WTC11 (cell line): ENCODE measurements at places on chromosomes 4 and X.

DNA sequence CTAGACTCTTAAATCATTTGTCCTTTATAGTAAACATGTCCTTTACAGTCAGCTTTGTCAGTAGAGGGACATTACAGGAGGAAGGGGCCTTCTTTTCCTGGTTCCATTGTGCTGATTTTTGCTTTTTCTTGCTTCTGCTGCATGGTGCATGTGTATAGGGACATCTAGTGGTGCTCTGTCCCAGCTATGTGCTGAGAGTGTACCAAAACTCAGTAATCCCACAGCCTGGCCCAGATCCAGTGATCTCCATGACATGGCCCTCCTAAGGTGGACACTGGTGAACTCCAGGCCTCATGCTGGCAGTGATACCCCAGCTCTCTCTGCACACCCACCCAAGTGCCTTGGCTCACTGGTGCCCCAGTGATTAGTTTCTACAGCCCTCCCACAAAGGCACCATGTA, 45.2 kb downstream of the MAGEB17 start:
- H3K4me1 ChIP-seq, result peaks cover 41% of the 10 kb centered on the region
- H3K4me3 ChIP-seq, result no peak overlapping the region
- DNase-seq, result no peak
- H3K27ac ChIP-seq, result peak overlapping the region; percentile 49; the same call in 1 of the 2 replicates

DNA sequence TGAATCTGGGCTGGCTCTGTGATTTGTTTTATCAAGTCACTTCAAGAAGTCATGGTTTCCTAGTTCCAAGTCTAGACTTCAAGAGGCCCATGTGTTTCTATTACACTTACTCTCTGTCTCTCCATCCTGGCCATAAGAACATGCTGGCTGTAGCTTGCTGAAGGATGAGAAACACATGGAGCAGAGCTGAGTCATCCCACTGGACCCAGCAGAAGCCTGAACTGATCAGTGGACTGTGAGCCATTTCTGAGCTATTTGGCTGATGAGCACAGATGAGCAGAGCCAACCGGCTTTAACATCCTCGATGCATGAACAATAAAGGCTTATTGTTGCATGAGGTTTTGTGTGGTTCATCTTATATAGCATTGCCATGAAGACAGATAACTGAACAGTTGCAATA, 290.6 kb upstream of the BOD1L1 start:
- peaks cover 14% of the 10 kb centered on the region for H3K4me1 ChIP-seq
- DNase-seq, result no peak
- no peak overlapping the region for H3K4me3 ChIP-seq
- no peak overlapping the region for H3K27ac ChIP-seq

GRCh38 chrX:10011261-10011931, 44.2 kb downstream of the CLDN34 start:
- H3K4me1 ChIP-seq, result peaks cover 47% of the 10 kb centered on the region
- peaks cover 2% of the 10 kb centered on the region; the same call in 1 of the 2 replicates for H3K36me3 ChIP-seq
- peak overlapping the region; percentile 37 for H3K4me3 ChIP-seq
- H3K27me3 ChIP-seq, result peaks cover 4% of the 10 kb centered on the region
- peak overlapping the region; percentile 95 for H3K27ac ChIP-seq
- DNase-seq, result no peak

GRCh38 chr4:22695917-22696316, 3.2 kb downstream of the GBA3 start:
- H3K36me3 ChIP-seq, result no peaks in the 10 kb centered on the region
- no peaks in the 10 kb centered on the region for H3K27me3 ChIP-seq
- H3K4me1 ChIP-seq, result no peaks in the 10 kb centered on the region
- H3K27ac ChIP-seq, result no peak overlapping the region

DNA sequence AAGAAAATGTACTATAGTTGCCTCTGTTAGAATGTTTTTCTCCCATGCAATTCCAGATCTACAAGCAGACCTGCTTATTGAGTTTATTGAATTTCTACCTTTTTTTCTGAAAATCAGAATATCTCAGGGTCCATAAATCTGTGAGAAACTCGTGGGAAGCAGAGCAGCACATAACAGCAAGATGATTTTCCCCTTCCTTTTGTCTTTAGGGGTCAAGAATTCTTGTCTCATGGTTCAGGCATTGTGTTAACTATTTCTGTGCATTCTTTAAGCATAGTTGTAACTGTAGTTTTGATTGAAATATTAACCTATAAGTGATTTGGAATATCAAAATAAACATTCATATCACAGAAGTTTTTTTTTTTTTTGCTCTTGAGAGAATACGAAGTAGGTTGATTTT, 11.4 kb downstream of the EDNRA start:
- H3K27me3 ChIP-seq, result no peaks in the 10 kb centered on the region; the same call in 1 of the 2 replicates
- H3K36me3 ChIP-seq, result no peaks in the 10 kb centered on the region
- DNase-seq, result no peak
- H3K4me1 ChIP-seq, result peaks cover 6% of the 10 kb centered on the region; the same call in 1 of the 2 replicates
- H3K4me3 ChIP-seq, result no peak overlapping the region
- no peak overlapping the region for H3K27ac ChIP-seq

- H3K4me1 ChIP-seq, result no peaks in the 10 kb centered on the region
- no peaks in the 10 kb centered on the region for H3K27me3 ChIP-seq
- no peak overlapping the region for H3K27ac ChIP-seq
- no peak for DNase-seq
- H3K4me3 ChIP-seq, result no peak overlapping the region
Observed at GRCh38 chr4:119149110-119149509, 13.5 kb downstream of the MYOZ2 start.

GRCh38 chrX:43882294-43882681, at the start of gene MAOB:
MAOB (minus strand) TSS chrX:43882450; CDS start chrX:43882299, 151 bp downstream.
- H3K36me3 ChIP-seq, result no peaks in the 10 kb centered on the region
- DNase-seq, result peak; percentile 42
- H3K4me3 ChIP-seq, result peak within 1 kb of the TSS; percentile 59
- peaks cover 3% of the 10 kb centered on the region for H3K4me1 ChIP-seq

- H3K4me1 ChIP-seq, result peaks cover 23% of the 10 kb centered on the region
- H3K4me3 ChIP-seq, result no peak overlapping the region
- peaks cover 45% of the 10 kb centered on the region for H3K36me3 ChIP-seq
- peaks cover 3% of the 10 kb centered on the region; the same call in 1 of the 2 replicates for H3K27me3 ChIP-seq
- no peak for DNase-seq
Observed at GRCh38 chr4:76195326-76195725, 18.3 kb downstream of the SCARB2 start.

- no peaks in the 10 kb centered on the region for H3K36me3 ChIP-seq
- H3K27me3 ChIP-seq, result no peaks in the 10 kb centered on the region
- H3K4me3 ChIP-seq, result peak overlapping the region; percentile 59
- peaks cover 66% of the 10 kb centered on the region for H3K4me1 ChIP-seq
- H3K27ac ChIP-seq, result peak overlapping the region; percentile 91
- DNase-seq, result peak; percentile 53
Observed at GRCh38 chr4:144355811-144356757, 215.6 kb upstream of the GYPA start.

- no peak for DNase-seq
- no peak overlapping the region for H3K27ac ChIP-seq
- H3K36me3 ChIP-seq, result no peaks in the 10 kb centered on the region
- H3K4me3 ChIP-seq, result no peak overlapping the region
- H3K4me1 ChIP-seq, result peaks cover 7% of the 10 kb centered on the region; the same call in 1 of the 2 replicates
- H3K27me3 ChIP-seq, result no peaks in the 10 kb centered on the region
Observed at GRCh38 chr4:113744667-113745240, 16.8 kb downstream of the CAMK2D start.

DNA sequence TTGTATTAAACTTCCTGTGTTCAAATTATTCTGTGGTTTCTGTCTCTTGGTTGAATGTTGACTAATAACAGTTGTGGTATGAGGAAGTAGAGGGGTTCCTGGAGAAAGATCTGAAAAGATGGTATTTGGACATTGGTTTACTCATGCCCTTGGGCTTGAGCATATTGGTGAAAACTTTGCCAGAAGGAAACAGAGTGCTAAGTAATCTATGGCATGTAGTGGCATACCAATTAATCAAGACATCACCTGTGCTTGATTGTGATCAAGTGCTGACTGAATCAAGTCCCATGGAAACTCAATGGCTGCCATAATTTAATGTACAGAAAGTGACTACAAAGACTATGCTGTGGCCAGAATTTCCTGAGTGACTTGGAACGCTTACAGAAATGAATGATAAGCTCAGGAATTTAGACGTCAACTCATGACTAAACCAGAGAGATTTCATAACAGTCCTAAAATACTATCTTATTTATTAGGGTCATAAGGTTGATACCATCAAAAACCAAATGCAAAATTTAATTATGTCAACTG, 2062.9 kb downstream of the ARAP2 start:
- peaks cover 36% of the 10 kb centered on the region for H3K4me1 ChIP-seq
- no peaks in the 10 kb centered on the region for H3K27me3 ChIP-seq
- H3K27ac ChIP-seq, result no peak overlapping the region
- H3K4me3 ChIP-seq, result no peak overlapping the region
- H3K36me3 ChIP-seq, result no peaks in the 10 kb centered on the region

- peaks cover 18% of the 10 kb centered on the region for H3K27me3 ChIP-seq
- no peak for DNase-seq
- H3K4me3 ChIP-seq, result no peak overlapping the region
- peaks cover 3% of the 10 kb centered on the region; the same call in 1 of the 2 replicates for H3K4me1 ChIP-seq
- H3K36me3 ChIP-seq, result no peaks in the 10 kb centered on the region
Observed at GRCh38 chrX:55450259-55450658, 1.7 kb upstream of the MAGEH1 start.

DNA sequence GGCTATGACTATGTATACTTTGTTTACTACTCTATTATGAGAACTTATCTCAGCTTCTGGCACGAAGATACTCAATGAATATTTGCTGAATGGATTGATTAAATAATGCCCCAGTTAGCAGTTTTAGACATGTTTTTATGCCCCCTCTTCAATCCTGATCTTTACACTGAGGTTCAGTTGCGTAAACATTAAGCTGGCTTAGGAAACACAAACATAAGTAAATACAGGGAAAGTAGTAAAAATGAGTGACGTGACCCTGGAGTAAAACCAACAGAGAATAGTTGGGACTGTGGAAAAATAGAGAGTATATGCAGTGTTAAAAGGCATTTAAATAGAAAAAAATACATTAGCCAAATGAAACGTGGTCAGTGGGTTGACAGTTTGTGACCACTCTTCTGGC, 387.0 kb upstream of the ACTRT1 start:
- no peaks in the 10 kb centered on the region for H3K27me3 ChIP-seq
- no peak for DNase-seq
- no peak overlapping the region for H3K27ac ChIP-seq
- H3K36me3 ChIP-seq, result no peaks in the 10 kb centered on the region
- no peak overlapping the region for H3K4me3 ChIP-seq

- H3K27me3 ChIP-seq, result no peaks in the 10 kb centered on the region
- H3K4me1 ChIP-seq, result peaks cover 10% of the 10 kb centered on the region
- H3K36me3 ChIP-seq, result peaks cover 26% of the 10 kb centered on the region
- H3K27ac ChIP-seq, result no peak overlapping the region
Observed at GRCh38 chr4:64911846-64912245, 502.6 kb upstream of the TECRL start.

- no peak overlapping the region for H3K27ac ChIP-seq
- peaks cover 23% of the 10 kb centered on the region for H3K36me3 ChIP-seq
- no peaks in the 10 kb centered on the region for H3K27me3 ChIP-seq
Observed at GRCh38 chr4:186698028-186698427, 25.6 kb downstream of the FAT1 start.

GRCh38 chr4:2364654-2365053, 53.8 kb downstream of the ZFYVE28 start:
- no peak overlapping the region for H3K27ac ChIP-seq
- H3K27me3 ChIP-seq, result peaks cover 3% of the 10 kb centered on the region; the same call in 1 of the 2 replicates
- 0 out of 2 replicates have a peak, but pooled peaks cover 3% of the 10 kb centered on the region for H3K36me3 ChIP-seq
- H3K4me3 ChIP-seq, result no peak overlapping the region
- no peak for DNase-seq

DNA sequence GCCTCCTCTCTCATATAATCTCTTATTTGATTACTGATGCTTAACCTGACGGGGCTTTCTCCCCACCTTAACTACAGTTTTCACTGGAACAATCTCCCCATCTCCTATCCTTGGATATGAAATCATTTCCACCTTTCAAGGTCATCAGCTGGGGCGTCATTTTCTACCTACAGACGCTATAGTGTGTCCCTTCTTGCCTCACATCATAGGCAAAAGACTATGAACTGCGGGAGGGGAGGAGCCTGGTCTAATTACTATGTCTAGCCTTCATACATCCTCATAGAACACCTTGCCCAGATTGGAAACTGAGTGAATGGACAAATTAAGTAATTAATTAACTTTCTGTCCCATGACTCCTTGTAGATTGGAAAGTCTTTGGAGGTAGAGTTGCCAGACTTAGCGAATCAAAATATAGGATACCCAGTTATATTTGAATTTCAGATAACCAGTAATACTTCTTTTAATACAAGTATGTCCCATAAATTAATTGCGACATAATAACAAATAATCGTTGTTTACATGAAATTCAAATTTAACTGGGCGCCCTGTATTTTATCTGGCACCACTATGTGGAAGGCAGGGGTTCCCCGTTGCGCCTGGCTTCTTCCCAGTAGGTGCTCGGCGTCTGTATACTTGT, 752 bp upstream of the ATP6AP2 start:
- H3K4me1 ChIP-seq, result peaks cover 8% of the 10 kb centered on the region
- H3K4me3 ChIP-seq, result peak overlapping the region; percentile 80
- H3K27me3 ChIP-seq, result no peaks in the 10 kb centered on the region
- H3K36me3 ChIP-seq, result no peaks in the 10 kb centered on the region
- no peak for DNase-seq
- peak overlapping the region; percentile 91; the same call in 1 of the 2 replicates for H3K27ac ChIP-seq

DNA sequence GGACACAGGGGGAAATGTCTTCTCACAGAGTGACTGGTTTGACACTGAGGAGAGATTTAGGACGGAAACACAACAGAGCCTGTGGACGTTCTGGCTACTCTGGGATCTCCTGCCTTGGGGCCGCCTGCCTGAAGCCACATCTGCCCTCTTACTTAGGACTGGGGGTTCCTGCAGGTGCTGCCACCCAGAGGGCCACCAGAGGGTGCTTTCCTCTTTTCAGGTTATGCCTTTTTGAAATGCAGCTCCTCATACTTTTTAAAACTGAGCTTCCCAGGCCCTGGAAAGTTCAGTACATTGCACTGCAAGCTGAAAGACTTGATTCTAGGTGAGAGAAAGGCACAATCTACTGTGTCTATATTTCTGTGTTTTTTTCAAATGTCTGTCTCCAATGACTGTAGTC, 92.2 kb upstream of the PGRMC2 start:
- H3K27me3 ChIP-seq, result no peaks in the 10 kb centered on the region; the same call in 1 of the 2 replicates
- H3K27ac ChIP-seq, result no peak overlapping the region
- no peak overlapping the region for H3K4me3 ChIP-seq

DNA sequence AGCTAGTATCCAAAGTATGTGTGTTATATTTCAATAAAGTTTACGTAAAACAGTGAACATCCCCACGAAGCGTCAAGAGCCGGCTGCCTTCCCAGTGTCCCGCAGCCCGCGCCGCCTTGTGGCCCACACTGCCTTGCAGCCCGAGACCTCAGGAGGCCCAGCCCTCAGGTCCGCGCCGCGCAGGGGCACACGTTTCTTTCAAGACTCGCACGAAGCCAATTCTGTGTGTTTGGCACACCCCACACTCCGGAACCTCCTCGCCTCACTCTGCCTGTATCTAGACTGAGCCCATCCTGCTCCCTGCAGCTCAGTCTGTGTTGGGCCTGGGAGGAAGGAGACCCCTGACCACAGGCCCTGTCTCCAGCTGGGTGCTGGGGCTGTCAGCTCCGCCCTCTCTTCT, 5.8 kb downstream of the LRPAP1 start:
- H3K4me3 ChIP-seq, result no peak overlapping the region
- peaks cover 8% of the 10 kb centered on the region for H3K4me1 ChIP-seq
- H3K27ac ChIP-seq, result 0 out of 2 replicates have a peak overlapping the region, but pooled peaks have one; percentile 41
- DNase-seq, result peak; percentile 12
- 0 out of 2 replicates have a peak, but pooled peaks cover 3% of the 10 kb centered on the region for H3K27me3 ChIP-seq

- no peaks in the 10 kb centered on the region for H3K27me3 ChIP-seq
- DNase-seq, result no peak
- H3K4me1 ChIP-seq, result peaks cover 19% of the 10 kb centered on the region
- H3K36me3 ChIP-seq, result peaks cover 3% of the 10 kb centered on the region
Observed at GRCh38 chr4:180950377-180950776, 1292.8 kb upstream of the TENM3 start.

- H3K27me3 ChIP-seq, result no peaks in the 10 kb centered on the region; the same call in 1 of the 2 replicates
- no peaks in the 10 kb centered on the region for H3K4me1 ChIP-seq
Observed at GRCh38 chrX:144627947-144628346, 619.4 kb upstream of the SPANXN1 start.
